ENCODE measurements at places on chromosomes 12 and 14.

GRCh38 chr14:104450811-104451401, 128.7 kb upstream of the C14orf180 start:
- H3K4me3 ChIP-seq: no peak overlapping the region
- H3K27me3 ChIP-seq: peaks cover 25% of the 10 kb centered on the region
- H3K36me3 ChIP-seq: no peaks in the 10 kb centered on the region
- DNase-seq: no peak
- H3K27ac ChIP-seq: no peak overlapping the region

GRCh38 chr12:23640754-23641153, 308.7 kb downstream of the SOX5 start:
- no peak for DNase-seq
- H3K27ac ChIP-seq: no peak overlapping the region
- no peaks in the 10 kb centered on the region for H3K36me3 ChIP-seq
- no peaks in the 10 kb centered on the region for H3K4me1 ChIP-seq
- H3K27me3 ChIP-seq: no peaks in the 10 kb centered on the region
- no peak overlapping the region for H3K4me3 ChIP-seq

- no peak overlapping the region for H3K27ac ChIP-seq
- H3K27me3 ChIP-seq: peaks cover 14% of the 10 kb centered on the region
- H3K4me3 ChIP-seq: no peak overlapping the region
- no peaks in the 10 kb centered on the region for H3K4me1 ChIP-seq
Measured at GRCh38 chr12:27913999-27914614, 58.4 kb downstream of the PTHLH start.

DNA sequence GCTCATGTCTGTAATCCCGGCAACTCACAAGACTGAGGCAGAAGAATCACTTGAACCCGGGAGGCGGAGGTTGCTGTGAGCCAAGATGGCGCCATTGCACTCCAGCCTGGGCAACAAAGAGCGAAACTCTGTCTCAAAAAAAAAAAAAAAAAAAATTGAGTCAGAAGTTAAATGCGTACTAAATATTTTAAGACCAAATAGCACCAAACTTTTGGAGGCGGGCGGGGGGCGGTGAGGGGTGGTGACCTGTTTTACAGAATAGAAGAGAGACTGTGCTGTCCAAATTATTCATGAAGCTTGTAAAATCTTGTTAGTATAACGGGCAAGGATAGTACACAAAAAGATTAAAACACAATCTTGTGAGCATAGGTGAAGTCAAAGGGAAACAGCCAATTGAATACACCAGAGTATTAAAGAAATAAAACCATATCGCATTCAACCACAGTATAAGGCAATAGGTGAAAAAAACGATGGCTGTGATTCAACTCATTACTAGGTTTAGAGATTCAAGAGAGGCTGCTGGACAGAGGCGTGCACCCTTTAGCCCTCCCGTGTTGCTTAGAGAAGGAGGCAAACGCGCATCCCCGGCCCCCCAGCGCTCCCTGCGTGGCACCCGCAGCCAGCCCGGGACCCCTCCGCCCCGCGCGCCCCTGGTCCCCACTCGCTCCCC, 571 bp downstream of the ZNF891 start:
- DNase-seq: peak; percentile 39
- peak overlapping the region; percentile 89 for H3K4me3 ChIP-seq
- peaks cover 67% of the 10 kb centered on the region for H3K36me3 ChIP-seq
- H3K27me3 ChIP-seq: no peaks in the 10 kb centered on the region

DNA sequence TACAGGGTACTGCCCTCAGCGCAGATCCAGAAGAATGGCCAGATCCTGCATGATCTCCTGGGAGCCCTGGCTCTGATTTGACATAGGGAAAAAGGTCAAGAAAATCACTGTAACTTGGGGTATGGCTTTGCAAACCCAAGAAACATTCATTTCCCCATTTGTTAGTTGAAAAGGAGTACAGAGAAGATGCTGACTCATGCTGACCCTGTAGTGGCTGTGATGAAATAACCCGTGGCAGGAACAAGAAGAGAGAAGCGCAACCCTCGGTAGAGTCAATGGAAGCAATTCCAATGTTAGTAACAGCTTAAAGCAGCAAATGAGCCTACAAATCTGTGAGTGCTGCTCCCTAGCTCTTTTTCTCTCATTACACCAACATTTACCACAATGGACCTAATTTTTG, 281.6 kb upstream of the NPAS3 start:
- no peaks in the 10 kb centered on the region for H3K36me3 ChIP-seq
- no peaks in the 10 kb centered on the region for H3K27me3 ChIP-seq
- no peak overlapping the region for H3K4me3 ChIP-seq
- no peak for DNase-seq
- H3K27ac ChIP-seq: no peak overlapping the region

DNA sequence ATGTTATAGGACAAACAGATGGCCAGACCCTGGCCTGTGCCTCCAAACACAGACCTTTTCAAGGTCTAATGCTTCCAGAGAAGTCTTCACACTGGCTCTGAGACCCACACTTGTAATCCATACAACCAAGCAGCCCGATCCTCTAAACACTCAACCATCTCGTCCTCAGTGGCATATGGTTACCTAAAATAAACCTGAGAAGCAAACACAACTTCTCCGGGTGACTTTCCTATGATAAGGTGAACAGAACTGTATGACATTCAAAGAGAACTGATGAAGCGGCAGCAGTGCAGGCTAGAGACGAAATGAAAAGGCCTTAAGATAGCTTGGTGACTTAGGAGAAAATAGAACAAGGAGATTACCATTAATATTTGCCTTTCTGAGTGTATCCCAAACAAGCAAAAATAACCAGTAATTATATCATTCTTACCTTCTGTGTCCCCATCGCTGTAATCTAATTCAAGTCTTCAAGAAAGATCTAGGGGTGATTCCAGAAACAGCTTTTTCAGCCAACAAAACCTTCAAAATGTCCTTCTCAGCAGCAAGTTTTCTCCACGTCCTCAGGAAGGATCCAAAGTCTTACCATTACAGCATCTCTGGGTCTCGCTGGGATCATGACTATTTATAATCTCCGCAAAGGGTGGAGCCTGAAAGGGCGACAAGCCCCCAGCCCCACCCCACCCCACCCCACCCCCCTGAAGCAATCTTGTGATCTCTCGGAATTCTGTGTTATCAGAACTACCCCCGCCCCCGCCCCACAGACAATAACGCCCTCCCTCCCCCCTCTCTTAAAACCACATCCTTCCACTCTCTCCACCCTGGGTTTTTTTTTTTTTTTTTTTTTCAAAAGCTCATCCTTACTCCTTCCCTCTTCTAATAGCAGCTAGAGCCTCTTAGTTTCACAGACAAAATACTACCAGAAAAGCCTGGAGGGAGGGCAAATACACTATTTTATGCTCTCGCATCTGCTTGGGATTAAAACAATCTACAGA, at the start of gene SLC2A3:
Gene SLC2A3 (minus strand): TSS at position 598 of the 992 bp plus-strand sequence. CDS start 153 bp downstream, at position 445.
- peak; percentile 80 for DNase-seq
- no peak within 1 kb of the TSS for H3K27ac ChIP-seq
- peaks cover 15% of the 10 kb centered on the region for H3K4me1 ChIP-seq
- H3K36me3 ChIP-seq: peaks cover 13% of the 10 kb centered on the region

DNA sequence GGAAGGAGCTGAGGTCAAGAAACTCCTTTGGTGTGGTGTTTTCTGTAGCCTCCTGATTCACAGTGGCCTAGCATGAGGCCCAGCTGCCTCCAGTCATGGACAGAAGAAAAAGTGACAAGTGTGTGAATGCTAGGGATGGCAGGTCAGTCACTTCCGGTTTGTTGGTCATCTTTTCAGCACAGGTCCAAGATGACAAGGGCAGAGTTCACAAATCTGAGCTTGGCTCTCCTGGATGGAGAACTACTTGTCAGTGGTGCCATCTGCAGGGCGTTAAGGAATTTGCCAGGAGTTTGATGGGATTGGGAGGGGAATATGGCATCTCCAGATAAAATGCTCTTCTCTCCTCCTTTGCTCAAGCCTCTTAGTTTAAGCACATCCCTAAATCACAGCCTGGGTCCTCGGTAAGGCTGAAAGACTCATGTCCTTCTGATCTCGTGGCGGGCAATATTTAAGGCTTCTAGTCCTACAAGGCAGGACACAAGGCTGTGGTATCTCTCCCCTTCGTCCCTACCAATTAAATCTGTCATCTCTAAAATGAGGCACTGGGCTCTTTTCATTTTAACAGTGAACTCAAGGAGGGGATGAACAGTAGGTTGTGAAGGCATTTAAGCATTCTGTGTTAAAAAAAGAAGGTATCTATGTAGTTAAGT, 10.0 kb downstream of the TUBA1B start:
- no peak for DNase-seq
- no peaks in the 10 kb centered on the region for H3K36me3 ChIP-seq
- no peaks in the 10 kb centered on the region for H3K27me3 ChIP-seq
- no peak overlapping the region for H3K27ac ChIP-seq
- no peaks in the 10 kb centered on the region for H3K4me1 ChIP-seq

DNA sequence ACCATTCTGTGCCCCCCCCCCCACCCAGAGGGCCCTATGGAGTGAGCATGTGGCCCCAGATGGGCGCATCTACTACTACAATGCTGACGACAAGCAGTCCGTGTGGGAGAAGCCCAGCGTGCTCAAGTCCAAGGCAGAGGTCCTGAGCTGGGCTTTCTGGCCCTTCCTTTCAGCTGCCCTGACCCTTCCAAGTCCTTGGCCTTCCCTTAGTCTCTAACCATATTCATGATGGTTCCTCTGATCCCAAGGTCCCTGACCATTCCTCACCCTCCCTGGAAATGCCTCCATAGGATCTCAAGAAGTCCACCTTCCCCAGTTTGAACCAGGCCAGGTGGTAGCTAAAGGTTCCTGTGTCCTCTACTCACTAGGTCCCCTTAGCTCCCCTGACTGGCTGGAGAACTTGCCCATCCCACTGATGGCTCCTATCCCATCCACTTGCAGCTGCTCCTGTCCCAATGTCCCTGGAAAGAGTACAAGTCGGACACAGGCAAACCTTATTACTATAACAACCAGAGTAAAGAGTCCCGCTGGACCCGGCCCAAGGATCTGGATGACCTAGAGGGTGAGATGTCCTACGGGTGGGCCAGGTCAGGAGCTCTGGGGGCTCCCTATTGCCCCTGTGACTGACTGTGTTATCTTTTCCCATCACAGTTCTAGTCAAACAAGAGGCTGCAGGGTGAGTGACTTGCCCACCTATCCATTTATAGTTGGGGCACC, 9.8 kb downstream of the PRPF40B start:
- no peak overlapping the region for H3K4me3 ChIP-seq
- no peak overlapping the region for H3K27ac ChIP-seq
- H3K36me3 ChIP-seq: no peaks in the 10 kb centered on the region
- H3K4me1 ChIP-seq: peaks cover 10% of the 10 kb centered on the region
- no peak for DNase-seq
- no peaks in the 10 kb centered on the region for H3K27me3 ChIP-seq

GRCh38 chr14:60573943-60574495, 65.1 kb downstream of the SIX6 start:
- H3K27me3 ChIP-seq: peaks cover 12% of the 10 kb centered on the region
- H3K36me3 ChIP-seq: no peaks in the 10 kb centered on the region
- no peak for DNase-seq
- H3K4me1 ChIP-seq: no peaks in the 10 kb centered on the region
- no peak overlapping the region for H3K27ac ChIP-seq

DNA sequence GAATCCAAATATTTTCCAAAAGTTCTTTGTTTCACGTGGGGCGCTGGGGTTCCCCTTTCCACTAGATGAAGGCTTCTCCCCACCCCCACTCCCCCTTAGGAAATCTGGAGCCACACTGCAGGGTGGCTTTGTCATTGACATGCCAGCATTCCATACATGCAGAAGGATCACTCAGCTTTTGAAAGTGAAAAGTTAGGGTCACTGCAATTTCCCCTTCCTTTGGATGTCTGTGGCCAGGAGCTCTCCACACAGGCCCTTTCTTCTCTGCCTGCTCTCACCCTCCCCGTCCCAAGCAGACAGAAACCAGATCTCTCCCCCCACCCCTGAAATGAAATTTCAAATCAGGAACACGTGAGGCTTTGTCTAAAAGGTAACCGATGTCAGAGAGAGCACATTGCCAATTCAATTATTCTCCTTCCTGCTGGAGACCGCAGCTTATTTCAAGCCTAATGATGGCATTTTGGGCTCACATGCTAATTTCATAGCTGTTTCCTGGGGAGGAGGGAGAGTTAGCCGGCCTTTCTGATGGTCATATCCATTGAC, 153.9 kb upstream of the RFLNA start:
- H3K4me3 ChIP-seq: no peak overlapping the region
- H3K27ac ChIP-seq: no peak overlapping the region
- no peak for DNase-seq
- H3K4me1 ChIP-seq: no peaks in the 10 kb centered on the region

DNA sequence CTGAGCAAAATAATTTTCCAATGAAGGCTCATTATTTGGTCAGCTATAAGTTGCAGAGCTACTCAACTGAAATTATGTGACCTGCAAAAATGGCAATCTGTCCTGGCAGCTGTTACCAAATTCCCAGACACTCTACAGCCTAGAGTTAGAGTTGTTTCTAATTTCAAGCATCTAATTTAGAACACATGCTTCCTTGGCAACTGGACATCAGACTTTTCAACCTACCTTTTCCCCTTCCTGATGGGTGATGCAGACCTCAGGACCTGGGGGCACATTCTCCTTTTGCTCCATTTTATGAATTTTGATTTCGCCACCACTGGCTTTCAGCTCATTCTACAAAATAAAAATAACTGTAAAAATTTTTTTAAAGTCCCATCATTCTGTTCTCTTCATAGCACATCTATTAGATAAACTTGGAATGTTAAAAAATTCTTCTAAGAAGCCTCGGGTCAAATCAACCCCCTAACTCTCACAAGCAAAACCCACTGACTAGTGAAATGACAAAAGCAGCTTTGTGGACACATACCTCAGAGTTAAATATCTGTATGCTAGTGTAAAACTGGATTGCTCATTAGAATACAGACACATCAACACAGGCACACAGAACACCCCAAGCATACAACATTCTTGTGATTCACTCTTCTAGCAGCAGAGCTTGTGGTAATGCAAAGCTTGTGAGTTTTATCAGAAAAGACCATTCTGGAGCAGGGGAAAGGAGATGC, 33.5 kb upstream of the CERS5 start:
- peaks cover 25% of the 10 kb centered on the region for H3K36me3 ChIP-seq
- H3K4me1 ChIP-seq: no peaks in the 10 kb centered on the region
- H3K27me3 ChIP-seq: no peaks in the 10 kb centered on the region
- H3K4me3 ChIP-seq: no peak overlapping the region
- H3K27ac ChIP-seq: no peak overlapping the region

- no peaks in the 10 kb centered on the region for H3K36me3 ChIP-seq
- peak within 1 kb of the TSS; percentile 86 for H3K27ac ChIP-seq
- H3K4me3 ChIP-seq: peak within 1 kb of the TSS; percentile 66
Measured at GRCh38 chr12:113135178-113136127, at the start of gene RASAL1. RASAL1 (minus strand) TSS chr12:113135761; CDS start chr12:113135462, 299 bp downstream.

DNA sequence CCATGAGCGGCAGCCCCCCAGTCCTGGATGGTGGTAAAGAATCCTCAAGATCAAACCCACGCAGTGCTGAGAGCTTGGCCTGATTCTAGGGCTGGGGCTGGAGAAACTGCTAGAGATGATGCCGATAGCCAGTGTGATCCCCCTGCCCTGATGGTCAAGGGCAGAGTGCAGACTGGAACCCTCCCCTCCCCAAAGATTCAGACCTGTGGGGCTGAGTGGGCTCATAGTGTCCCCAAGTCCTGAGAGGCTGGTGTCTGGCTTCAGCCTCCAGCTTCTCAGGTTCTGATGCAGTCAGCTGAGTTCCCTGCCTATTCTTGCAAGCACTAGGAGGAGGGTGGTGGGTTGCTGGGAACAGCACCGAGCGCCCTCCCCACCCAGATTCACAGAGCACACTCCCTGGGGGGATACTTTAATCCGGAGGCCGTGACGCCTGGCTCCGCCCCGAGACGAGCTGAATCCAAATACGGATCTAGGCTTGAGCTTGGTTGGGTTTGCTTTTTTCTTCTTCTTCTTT, 11.9 kb downstream of the RHOF start:
- DNase-seq: no peak
- peak overlapping the region; percentile 92 for H3K27ac ChIP-seq
- H3K27me3 ChIP-seq: no peaks in the 10 kb centered on the region
- peaks cover 41% of the 10 kb centered on the region for H3K36me3 ChIP-seq

GRCh38 chr14:73977896-73978295, 27.8 kb downstream of the COQ6 start:
- H3K27me3 ChIP-seq: no peaks in the 10 kb centered on the region
- no peak overlapping the region for H3K4me3 ChIP-seq
- no peak for DNase-seq
- no peaks in the 10 kb centered on the region for H3K4me1 ChIP-seq
- H3K36me3 ChIP-seq: peaks cover 5% of the 10 kb centered on the region
